ENCODE measurements at places on chromosomes 6 and 20.

GRCh38 chr20:1232286-1233111, 6.7 kb downstream of the RAD21L1 start:
- DNase-seq: no peak

DNA sequence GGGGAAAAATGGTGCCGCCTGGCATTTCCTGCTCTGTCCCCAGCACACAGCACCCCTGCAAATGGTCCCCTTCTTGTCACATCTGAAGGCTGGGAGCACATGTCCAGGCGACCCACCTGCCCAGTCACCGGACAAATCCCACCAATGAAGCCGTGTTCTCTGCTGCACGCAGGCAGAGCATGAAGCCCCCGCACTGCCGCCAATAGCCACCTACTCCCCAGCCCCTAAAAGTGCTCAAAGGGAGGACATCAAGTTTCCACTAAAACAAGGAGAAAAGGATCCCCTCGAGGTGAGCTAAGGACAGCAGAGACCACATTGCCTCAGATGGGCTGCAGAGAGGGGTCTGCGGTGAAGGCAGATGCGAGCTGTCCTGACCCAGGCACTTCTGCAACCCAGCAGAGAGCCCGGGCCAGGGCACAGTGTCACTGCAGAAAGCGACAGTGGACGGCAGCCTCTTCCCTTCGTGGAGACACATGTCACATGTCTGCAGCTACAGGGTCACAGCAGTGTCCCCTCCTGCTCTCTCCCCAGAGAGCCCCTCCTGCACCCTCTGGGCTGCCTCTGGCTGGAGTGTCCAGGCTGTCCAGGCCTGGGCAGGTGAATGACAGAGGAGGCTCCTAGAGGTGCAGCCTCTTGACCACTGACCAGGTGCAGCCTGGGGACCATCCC, 221.5 kb downstream of the PREX1 start:
- no peak for DNase-seq

GRCh38 chr6:20479060-20479459, 55.2 kb upstream of the CDKAL1 start:
- DNase-seq: no peak

DNA sequence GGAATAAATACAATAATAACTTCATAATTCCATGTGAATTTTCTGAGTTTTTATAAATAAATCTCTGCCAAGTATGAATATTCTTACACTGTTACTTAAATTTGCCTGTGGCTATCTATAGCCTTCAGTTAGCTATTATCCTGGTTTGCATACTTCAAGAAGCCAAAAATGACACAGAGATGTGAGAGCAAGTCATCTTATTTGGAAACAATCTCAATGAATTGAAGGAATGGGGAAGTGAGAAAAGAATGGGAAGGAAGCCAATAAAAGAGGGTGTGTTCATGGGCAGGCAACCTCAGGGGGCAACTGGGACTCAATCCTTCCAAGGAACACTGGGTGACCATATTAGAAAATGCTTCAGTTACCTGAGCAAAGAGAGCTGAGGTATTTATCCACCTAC, 9.9 kb downstream of the HAO1 start:
- DNase-seq: no peak

DNA sequence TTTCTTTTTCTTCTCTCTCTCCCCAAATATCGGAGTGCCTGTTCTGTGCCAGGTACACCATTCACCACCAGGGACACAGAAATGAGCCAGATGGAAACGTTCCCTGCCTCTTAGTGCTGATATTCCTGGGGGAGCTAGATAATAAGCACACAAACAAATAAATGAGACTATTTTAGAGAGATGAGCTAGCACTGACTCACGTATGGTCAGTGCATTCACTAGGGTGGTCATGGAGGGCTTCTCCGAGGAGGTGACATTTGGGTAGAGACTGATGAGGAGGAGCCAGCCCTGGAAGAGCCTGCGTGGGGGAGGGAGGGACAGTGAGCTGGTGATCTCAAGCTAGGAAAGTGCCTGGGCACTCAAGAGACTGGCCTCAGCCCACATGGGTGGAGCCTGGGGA, 252.3 kb upstream of the KCNG1 start:
- no peak for DNase-seq

GRCh38 chr20:19407736-19408135, 195.3 kb downstream of the SLC24A3 start:
- peak; percentile 8 for DNase-seq

DNA sequence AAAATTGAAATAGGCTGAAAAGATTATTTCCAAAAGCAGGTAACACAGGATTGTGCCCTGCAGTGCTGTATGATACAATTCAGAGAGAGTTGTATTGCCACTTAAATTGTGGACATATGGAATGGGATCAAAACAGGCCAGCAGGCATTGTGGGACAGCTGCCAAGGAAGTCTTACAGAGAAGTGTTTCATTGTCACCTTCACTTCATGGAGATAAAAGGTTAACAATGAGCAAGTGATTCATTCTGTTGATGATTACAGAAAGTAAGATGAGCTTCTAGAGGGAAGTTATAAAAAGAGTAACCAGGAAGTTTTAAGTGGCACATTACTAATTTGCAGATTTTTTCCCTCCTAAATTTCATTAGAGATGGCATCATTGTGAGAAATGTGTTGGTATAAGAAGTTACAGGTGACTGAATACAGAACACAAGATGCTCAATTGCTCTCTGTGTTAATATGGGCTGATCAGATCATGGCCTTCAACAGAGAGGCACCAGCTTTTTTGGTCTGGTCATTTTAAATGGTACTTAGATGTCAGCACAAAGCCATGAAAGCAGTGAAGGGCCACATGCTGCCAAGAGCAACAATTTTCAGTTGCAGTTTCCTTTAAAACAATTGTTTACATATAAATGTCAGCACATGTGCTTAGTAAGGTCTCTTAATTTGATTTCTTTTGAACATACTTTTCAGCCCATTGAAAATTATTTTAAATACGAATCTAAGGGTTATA, 402.5 kb upstream of the FKBP1C start:
- DNase-seq: no peak

GRCh38 chr6:122033564-122034181, 365.8 kb upstream of the HSF2 start:
- peak; percentile 53 for DNase-seq

DNA sequence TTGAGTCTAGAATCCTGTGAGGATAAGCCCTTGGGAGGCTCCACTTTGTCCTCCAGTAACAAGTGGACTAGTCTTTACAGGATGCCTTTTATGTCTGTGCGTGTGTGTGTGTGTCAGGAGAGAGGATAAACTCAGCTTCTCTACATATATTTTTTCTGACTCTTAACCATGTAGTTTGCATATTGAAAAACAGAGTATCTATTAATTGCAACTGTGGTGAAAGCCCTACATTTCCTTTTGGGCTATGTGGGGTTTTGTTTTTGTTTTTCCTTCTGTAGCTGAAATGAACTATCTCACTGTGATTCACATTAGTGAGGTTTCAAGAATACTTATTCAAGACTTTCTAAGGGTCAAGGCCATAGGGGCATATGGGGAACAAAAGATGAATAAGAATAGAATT, 17.7 kb downstream of the TPBG start:
- DNase-seq: no peak

GRCh38 chr6:167826230-167826895, 348 bp upstream of the AFDN start:
- DNase-seq: peak; percentile 73

GRCh38 chr20:13024596-13024995, 15.8 kb downstream of the SPTLC3 start:
- DNase-seq: no peak

DNA sequence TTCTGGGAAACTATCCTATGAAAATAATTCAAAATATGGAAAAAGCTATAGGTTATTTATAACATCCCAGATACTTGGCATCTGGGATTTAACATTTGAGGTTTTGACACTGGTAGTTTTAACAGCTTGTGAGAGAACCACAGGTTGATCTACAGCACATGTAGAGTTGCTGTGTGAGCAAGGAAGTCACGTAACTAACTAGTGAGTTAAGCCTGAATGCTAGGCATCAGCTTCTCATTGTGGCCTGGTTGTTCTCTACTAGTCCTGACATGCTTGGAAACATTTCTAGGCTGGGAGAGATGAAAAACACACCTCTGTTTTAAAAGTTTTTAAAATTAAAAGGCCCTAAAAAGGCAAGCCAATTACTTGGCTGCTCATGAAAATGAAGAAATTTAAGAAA, 28.2 kb downstream of the ESF1 start:
- no peak for DNase-seq

Measured in RWPE1 (cell line).